ENCODE measurements at places on chromosomes 1 and 21.

DNA sequence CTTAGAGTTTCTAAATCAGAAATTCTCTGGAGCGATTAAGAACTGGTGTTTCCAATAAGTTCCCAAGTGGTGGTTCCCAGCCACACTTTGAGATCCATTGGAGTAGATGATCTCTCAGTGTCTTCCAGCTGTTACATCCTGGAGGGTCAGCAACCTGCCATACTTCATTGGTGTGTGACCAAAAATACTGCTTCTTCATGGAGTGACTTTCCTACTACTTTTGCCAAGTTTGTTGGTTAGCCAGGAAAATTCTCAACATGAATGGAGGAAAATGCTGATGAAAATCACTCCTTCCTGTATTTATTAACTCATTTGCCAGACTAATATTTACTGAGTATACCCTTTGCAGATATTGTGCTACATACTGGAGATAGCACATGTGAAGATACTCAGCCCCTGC, 186.1 kb downstream of the FGGY start:
- DNase-seq: no peak

DNA sequence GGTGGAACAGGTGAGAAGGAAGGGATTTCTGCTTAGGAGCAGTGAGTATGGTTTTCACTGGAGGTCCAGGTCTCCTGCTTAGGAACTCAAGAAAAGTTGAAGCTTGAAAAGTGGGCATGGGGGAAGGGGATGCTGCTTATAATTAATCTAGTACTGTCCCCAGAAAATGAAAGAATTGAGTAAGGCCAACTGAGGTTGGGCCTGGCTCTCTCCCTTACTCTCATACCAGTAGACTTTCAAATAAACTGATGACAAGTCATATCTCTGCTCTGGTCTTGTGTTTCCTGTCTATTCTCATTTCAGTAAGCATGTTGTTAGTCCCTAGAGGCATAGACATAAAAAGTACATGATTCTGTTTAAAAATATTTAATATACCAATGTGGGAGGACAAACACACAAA, 26.4 kb downstream of the CD48 start:
- DNase-seq: no peak

DNA sequence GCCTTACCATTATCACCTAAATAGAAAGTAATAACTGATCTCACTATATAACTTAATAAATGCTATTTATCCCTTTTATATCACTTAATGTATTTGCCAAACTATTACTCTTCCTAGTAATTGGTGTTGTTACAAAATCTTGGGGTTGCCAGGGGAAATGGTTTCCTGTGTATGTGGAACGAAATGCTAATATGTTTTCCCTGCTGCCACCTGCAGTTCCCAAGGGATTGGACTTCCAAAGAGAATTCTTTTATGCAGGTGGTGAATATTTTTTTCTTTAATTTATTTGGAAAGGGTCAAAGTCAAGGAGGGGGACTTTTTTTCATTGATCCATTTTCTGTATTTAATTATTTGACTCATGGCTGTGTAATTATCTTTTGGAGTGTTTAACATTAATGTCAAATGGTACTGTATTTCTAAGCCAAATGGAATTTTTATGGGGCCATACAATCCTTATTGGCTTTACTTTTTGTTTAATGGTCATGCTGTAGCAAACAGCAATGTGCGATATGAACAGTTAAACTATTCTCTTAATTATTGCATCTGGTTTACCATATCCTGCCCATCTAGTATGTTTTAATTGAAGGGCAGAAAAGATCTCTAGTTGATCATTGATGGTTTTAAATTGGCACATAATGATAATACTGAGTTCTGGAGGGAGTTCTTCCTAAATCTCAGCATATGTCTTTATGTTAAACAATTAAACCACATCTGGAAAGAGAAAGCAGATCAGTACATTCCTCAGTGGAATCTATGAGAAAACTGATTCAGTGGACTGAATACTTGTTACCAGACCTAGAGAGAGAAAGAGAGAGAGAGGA, 486.3 kb downstream of the TTLL7 start:
- no peak for DNase-seq

- no peak for DNase-seq
Observed at GRCh38 chr1:64568171-64568450, 98.2 kb downstream of the CACHD1 start.

Measured in bronchial epithelial cell (primary cell).